ENCODE measurements at places on chromosomes 7 and 10.

- DNase-seq, result peak; percentile 44
These were observed 15.6 kb downstream of the LYZL1 start for GRCh38 chr10:29304264-29304994.

DNA sequence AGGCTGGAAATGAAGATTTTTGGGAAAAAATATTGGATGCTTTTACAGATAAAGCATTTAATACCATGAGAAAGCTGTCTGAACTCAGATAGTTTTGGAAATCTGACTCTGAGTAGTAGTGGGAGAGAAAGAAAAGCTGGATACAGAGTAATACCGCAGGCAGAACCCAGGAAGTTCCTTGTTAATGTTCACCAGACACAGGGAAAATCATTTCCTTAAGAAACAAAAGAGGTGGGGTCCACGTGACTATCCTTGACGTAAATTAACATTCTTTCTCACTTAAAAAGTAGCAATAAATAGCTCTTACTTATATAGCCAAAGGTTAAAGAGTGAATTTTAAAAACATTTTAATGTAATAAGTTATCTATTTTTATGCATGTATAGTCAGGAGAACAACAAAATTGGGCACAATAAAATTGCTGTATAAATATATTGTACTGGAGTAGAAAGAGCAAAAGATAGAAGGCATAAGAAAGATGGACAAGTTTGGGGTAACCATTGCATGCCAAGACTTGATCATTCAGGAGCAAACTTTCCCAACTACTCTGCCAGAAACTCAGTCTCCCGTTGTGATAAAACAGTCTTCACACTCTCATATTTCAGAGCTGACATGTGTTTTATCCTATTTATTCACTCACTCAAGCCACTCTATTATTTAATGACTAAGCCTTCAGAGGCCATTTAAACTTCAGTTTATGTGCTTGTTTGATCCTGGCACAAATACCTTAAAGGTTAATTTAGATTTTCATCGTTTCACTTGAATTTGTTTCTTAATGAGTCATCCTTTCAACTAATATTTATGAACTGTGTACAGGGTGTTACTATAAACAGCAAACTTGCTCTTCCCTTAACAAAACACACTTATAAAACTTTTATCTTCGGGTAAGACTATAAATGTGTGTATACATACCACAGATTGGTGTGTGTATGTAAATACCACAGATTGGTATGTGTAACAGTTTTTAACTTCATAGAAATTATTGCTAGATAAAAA lies 143.1 kb downstream of the GNAI1 start:
- peak; percentile 23 for DNase-seq

GRCh38 chr7:26307226-26307625 lies 15.6 kb downstream of the SNX10 start:
- DNase-seq, result no peak

- DNase-seq, result no peak
These were observed 206.2 kb upstream of the YAE1 start for GRCh38 chr7:39360038-39360437.

DNA sequence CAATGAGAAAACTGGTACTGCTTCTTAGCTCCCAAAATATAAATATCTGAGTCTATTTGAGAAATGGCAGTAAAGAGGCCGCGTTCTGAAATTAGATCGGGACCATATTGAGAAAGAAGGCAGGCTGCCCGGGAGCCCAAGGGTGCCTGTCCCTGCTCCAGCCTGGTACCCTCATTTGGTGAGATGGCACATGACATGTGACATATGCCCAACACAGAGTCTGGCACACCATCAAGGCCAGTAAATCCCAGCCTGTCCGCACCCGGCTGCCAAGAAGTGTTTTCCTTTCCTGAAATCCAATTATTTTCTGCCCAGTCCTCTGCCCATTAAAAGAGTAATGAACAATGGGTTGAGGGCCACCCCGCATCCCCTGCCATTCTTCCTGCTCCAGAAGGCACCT lies 66.4 kb downstream of the CDH23 start:
- no peak for DNase-seq

DNA sequence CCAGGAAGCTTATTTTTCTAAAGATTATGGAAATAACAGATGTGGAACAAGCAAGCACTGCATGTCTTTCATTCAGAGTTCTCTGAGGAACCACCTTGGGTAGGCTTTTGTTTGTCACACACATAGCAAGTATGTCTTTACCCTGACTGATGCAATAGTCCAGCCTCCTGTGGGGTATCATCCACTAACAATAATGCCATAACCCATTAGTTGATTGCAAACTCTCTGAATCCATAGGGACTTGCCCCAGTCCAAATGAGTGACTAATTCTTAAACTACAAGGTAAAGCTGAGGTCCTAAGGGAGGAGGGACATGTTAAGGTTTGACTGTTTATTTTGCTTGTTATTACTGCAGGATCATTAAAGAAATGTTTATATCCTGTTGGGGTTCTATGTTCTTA lies 151.4 kb upstream of the PRPS1L1 start:
- DNase-seq, result no peak

- no peak for DNase-seq
These were observed 56.4 kb downstream of the MYPN start for GRCh38 chr10:68165643-68166042.

DNA sequence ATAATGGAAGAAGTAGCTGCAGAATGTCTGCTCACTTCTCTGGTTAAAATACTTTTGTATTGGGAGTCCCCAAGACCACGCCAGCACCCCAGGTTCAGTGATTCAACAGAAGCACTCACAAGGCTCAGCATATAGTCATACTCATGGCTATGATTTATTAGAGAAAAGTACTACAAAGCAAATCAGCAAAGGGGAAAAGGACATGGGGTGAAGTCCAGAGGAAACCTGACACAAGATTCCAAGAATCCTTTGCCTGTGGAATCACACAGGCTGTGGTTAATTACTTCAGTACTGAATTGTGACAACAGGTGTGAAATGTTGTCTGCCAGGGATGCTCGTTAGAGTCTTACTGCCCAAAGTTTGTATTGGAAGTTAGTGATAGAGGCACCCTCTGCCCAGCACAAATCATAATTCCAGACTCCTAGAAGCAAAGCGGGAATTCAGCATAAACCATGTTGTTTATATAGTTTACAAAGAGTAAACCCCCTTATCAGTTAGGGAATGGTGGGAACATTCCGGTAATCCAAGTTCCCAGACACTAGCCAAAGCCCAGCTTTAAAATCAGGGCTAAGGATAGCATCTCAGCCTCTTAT lies 79.4 kb downstream of the HYCC1 start:
- DNase-seq, result no peak

All from DMS153 (cell line).